BJ (cell line): ENCODE measurements at places on chromosomes 12 and 14.
A peak's percentile ranks its signal among the peaks of the same experiment; 100 is the strongest.

DNA sequence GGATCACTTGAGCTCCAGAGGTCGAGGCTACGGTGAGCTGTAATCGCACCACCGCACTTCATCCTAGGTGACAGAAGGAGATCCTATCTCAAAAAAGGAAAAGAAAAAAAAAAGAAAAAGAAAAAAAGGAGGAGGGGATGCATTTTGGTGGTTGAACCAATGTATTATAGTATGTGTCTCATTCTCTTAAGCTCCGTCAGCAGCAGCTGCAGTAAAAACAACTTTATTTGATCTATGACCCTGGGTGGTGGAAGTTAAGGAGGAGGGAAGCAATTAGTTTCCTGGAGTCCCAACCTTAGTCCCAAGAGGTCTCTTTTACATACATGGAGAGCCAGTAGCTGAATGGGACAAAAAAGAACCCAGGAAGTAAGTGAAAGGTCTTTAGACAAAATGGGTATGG, 26.8 kb upstream of the APOF start:
- no peak for DNase-seq

GRCh38 chr14:69129264-69129880, 23.5 kb downstream of the DCAF5 start:
- DNase-seq = no peak

GRCh38 chr12:67193704-67194103, 75.5 kb upstream of the CAND1 start:
- no peak for DNase-seq

DNA sequence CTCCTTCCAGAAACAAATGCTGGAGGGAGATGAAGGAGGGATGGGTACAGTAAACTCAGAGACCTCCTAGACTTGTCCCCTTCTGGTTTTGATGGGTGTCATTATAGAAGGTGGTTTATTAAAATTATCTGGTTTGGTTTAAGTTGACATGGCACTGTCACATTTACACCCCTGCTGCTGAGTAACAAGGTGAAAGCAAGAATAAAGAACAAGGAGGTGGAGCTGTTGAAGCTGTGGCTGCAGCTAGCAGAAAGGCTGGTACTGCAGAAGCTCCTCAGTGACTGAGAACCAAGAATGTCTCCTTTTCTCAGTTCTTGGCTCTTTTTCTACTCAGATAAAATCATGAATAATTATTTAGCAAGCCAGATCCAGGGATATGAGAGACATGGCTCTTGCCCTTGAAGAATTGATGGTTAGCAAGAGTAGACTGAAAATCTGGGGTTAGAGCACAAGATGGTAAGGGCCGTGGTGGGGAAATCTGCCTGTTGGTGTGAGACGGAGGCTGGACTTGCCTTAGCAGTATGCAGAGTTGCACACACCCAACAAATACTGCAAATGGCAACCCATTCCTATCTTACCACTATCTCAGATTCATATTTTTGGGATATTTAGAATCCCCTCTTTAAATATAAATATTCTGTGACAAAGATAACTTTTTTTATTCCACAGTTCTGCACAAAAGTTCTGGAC, at the start of gene GZMH:
Gene GZMH (minus strand): TSS at position 31 of the 690 bp plus-strand sequence. CDS start 72 bp downstream, outside the sequence.
- DNase-seq = no peak

DNA sequence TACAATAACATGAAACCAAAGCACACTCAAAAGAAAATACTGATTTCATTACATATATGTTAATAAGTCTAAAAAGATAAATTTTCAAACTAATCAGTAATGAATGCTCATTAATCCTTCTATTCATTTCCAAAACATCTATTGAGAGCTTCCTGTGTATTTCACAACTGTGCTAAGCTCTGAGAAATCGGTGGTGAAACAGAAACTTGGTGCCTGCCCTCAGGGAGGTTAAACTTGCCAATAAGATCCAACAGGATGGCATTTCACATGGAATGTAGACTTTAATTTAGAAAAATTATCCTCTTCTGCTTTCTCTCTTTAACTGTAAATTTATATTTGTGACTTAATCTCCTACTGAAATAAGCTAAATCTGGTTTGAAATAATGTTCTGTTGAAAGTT, 70.9 kb upstream of the SLC38A4 start:
- no peak for DNase-seq

DNA sequence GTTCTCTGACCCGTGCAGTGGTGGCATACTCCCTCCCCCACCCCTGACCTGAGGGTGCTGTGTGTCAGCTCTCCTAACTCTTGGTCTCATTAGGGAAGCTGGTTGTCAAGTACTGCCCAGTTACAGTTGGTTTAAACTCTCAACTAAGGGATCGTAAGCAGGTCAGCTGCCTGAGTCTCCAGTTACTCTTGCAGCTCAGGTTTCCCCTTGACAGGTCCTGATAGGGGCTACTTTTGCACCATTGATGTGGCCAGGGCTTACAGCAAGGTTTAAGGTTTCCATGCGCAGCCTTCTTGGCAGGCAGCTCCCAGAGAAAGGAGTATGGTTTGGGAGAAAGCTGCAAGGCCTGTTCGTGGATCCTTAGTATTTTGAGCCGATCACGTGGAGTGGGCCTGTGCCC, 74.5 kb downstream of the ETV6 start:
- no peak for DNase-seq

DNA sequence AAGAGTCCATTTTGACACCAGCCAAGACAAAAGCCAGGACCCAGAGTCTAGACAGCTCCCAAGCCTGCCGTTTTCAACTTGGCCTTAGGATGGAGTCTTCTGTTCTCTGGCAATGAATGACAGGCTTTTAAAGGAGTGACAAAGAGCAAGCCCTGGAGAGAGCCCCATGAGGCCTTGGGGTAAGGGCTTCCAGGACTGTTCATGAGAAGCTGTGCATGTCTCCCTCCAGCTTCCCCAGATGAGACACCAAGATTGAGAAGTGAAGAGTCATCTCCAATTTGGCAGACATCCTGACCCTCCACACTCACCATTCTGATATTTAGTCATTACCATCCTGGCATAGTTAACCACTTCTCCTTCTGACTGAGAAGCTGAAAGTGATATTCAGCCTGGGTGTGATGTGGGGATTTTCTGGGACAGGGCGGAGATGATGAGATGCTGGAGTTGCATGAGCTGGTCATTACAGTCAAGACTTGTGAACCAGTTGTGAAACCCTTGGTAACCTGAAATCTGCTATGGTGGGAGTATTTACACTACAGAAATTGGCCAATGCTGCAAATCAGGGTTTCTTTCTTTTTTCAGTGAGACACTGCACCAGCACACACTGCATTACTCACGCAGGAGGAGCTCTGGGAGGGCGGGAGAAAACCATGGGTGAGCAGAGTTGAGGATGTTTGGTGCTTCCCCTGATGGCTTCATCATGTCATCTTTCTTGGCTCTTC, 77.8 kb downstream of the VCPKMT start:
- DNase-seq = peak; percentile 92

- DNase-seq = peak; percentile 58
These were observed 1.7 kb downstream of the TPCN1 start for GRCh38 chr12:113222730-113223531.

DNA sequence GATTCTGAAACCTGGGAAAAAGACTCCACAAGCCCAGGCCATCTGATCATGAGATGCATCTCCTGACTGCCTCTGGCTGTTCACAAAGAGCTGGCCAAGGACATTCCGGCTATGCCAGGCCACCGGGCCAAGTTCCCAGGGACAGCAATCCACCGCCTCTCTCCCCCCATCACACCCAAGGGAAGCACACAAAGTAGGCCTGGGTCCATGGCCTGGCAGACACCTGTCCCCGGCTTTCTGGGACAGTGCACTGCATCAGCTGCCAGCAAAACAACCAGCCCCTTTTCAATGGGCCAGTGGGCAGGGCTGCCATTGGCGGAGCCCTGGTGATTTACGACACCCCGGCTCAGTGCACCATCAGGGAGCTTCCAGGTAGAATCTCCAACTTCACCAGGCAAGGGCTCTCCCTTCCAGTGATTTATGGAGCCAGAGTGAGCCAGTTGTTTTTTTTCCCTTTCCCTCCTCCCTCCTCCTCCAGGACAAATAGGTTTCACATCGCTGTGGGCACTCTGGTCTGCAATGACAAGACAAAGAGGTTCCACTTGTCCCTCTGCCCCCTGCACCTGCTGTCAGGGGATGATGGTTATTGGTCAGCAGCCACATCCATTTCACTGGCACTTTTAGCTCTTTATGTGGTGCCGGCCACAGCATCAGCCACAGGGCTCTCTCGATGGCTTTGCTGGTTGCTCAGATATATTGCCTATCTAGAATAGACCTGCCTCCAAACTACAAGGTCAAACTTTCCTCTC, 149.6 kb downstream of the SLC38A6 start:
- no peak for DNase-seq

- DNase-seq = no peak
These were observed 14.7 kb downstream of the SLC4A8 start for GRCh38 chr12:51439330-51439729.

DNA sequence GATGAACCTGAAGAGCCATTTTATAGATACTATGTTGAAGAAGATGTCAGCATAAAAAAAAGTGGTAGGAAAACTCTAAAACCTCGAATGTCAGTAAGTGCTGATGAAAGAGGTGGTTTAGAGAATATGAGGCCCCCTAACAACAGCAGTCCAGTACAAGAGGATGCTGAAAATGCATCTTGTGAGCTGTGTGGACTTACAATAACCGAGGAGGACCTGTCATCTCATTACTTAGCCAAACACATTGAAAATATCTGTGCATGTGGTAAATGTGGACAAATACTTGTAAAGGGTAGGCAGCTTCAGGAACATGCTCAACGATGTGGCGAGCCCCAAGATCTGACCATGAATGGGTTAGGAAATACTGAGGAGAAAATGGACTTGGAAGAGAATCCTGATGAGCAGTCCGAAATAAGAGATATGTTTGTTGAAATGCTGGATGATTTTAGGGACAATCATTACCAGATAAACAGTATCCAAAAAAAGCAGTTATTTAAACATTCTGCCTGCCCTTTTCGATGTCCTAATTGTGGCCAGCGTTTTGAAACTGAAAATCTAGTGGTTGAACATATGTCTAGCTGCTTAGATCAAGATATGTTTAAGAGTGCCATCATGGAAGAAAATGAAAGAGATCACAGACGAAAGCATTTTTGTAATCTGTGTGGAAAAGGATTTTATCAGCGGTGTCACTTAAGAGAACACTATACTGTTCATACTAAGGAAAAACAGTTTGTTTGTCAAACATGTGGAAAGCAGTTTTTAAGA, 17.8 kb upstream of the HSPA2 start:
- no peak for DNase-seq
